Central memory CD8-positive, alpha-beta T cell (primary cell): ENCODE measurements at places on chromosomes 4 and X.

- DNase-seq, result no peak
Measured at GRCh38 chr4:152996111-152996571, 60.0 kb downstream of the FHDC1 start.

GRCh38 chrX:45266456-45266855 lies 65.8 kb upstream of the DIPK2B start:
- DNase-seq, result no peak

DNA sequence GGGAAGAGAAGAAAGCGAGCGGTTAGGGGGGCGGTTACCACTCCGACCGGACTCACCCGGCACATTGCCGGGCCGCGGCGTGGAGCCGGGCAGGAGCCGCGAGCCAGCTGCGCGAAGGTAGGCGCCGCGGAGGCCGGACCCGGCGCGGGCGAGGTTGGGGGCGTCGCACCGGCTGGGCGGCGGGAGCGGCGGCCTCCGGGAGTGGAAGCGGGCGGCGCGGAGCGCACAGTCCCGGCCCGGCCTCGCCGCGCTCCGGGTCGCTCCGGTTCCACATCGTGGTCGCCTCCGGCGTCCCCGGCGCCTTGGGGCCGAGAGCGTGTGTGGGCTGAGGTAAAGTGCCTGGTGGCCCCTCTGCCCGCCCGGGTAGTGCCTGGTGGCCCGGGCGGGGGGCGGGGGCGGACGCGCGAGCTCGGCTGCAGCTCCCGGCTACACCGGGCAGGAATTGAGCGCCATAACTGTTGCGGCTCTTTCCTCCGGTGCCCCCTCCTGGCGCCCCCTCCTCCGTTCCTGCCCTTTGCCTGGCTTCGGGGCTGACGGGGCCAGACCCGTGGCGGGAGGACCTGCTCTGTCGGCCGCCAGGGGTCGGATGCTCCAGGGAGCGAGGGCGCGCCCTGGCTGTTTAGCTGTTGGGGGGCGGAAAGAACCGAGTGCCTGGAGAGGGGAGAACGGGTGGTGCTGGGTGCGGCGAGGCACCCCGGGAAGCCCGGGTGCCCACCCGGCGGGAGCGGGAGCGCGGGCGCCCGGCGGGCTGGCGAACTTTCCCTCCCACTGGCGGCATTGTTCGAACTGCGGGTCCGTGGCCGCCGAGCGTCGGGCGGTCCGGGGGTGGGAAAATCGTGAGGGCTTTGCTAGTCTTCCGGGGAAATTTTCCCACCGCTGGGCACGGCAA lies 626 bp downstream of the JADE3 start:
- DNase-seq, result no peak

GRCh38 chr4:122212880-122213279 lies 60.7 kb downstream of the BLTP1 start:
- DNase-seq, result no peak

- DNase-seq, result no peak
Measured at GRCh38 chr4:14076776-14077175, 449.3 kb upstream of the BOD1L1 start.

DNA sequence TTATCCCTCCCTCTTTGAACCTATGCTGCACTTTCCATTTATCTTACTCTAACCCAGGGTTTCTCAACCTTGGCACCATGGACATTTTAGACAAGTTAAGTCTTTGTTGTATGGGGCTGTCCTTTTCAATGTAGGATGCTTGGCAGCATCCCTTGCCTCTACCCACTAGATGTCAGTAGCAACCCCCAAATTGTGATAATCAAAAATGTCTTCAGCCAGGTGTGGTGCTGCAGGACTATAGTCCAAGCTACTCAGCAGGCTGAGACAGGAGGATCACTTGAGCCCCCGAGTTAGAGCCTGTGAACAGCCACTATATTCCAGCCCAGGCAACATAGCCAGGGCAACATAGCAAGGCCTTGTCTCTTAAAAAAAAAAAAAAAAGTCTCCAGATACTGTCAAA lies 7.0 kb downstream of the LRCH2 start:
- no peak for DNase-seq

DNA sequence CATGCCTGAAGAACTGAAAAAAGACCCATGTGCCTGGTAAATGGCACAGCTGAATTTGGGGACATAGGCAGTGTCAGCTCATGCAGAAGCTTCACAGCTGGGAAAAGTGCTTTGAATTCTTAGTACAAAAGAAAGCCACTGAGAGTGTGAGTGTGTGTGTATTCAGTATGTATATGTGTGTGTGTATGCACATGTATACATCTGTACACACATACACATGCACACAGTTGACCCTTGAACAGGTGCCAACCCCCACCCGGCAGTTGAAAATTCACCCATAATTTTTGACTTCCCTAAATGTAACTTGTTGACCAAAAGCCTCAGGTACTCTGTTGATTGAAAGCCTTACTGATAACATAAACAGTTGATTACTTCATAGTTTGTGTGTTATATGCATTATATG lies 49.5 kb upstream of the ENPP6 start:
- DNase-seq, result no peak

GRCh38 chrX:111498538-111499103 lies 12.8 kb upstream of the SERTM2 start:
- no peak for DNase-seq

- DNase-seq, result no peak
Measured at GRCh38 chrX:153446950-153447580, 1.2 kb upstream of the TREX2 start.

GRCh38 chrX:20789103-20789502 lies 522.4 kb upstream of the RPS6KA3 start:
- no peak for DNase-seq

GRCh38 chr4:139670775-139671174 lies 5.2 kb downstream of the MGST2 start:
- DNase-seq, result no peak

- DNase-seq, result peak; percentile 76
Measured at GRCh38 chr4:39527296-39528060, at the start of gene UGDH. UGDH (minus strand) TSS chr4:39527439; CDS start chr4:39521512, 5,927 bp downstream.

GRCh38 chrX:18441780-18442367 lies 16.5 kb downstream of the CDKL5 start:
- DNase-seq, result no peak

DNA sequence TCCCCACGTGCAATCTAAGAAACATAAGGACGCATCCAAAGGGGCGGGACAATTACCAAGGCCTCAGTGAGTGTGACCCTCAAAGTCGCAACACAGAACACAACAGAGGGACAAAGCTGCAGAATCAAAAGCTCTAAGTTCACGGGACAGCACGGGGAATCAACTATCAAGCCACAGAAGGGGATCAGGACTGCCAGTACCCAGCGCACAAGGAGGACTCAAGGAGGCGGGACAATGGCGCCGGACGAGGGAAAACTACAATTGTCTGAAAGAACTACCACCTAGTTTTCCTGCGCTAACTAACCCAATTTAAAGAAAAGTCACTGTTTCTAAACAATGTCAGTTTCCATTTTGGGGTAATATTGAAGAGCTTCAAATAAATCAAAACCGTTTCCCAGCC lies 1.3 kb downstream of the FAM53A start:
- DNase-seq, result no peak

DNA sequence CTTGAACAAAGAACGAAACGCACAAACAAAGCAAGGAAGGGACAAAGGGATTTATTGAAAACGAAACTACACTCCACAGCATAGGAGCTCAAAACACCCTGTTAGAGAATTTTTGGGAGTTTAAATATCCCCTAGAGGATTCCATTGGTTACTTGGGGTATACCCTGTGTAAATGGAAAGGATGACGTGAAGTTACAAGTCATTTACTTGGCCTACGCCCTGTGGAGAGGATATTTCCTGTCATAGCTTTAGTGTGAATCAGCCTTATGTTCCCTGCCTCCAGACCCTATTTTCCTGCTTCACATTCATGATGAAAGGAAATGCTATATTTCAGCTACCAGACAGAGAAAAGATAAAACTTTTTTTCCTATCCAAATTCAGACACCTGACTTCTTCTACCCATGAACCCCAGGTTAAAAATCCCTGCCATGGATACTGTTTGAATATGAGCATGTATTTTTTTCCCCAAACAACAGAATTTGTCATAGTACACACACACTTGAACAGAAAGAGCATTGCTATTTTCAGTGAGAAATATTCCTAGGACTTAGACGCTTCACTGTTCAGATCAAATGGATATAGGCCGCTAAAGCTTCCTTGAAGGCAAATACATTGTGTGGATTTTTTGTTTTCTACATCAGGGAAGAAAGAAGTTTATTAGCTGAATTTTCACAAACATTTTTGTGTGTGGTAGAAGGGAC lies 20.4 kb downstream of the PIN4 start:
- DNase-seq, result no peak

- no peak for DNase-seq
Measured at GRCh38 chr4:146211440-146211839, 2.9 kb upstream of the REELD1 start.

DNA sequence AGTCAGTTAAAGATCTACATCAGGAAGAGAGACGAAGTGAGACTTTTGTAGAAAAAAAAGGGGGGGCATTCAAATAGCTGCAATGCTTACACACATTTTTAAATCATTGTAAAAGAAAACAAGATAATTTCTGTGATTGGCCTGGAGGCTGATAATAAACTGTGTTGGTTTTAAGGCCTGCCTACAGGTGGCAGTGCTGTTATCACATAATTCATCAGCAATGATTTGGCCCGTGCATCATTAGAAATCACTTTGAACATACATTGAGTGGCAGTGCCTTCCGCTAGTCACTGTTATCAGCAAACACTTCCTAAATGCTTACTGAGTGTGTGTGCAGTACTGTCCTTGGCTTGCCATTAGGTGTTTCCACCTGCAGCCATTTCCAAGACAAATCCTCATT lies 831.9 kb downstream of the TRIML1 start:
- DNase-seq, result no peak

DNA sequence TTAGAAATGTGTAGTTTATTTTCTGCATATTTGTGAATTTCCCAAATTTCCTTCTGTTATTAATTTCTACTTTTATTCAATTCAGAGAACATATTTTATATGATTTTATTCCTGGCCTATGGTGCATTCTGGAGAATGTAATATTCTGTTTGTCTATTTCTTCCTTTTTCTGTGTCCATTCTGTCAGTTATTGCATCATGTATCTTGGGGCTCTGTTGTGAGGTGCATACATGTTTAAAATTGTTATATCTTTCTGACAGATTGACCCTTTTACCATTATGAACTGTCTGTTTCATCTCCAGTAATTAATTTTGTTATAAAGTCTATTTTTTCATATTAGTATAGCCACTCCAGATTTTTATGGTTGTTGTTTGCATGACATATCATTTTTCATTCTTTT lies 96.9 kb upstream of the CITED1 start:
- no peak for DNase-seq

GRCh38 chr4:29259556-29259955 lies 1460.6 kb upstream of the PCDH7 start:
- DNase-seq, result no peak

GRCh38 chrX:102659790-102660757 lies 8.8 kb downstream of the GPRASP1 start:
- DNase-seq, result peak; percentile 58

- DNase-seq, result no peak
Measured at GRCh38 chr4:133711817-133712216, 489.8 kb downstream of the PABPC4L start.

- no peak for DNase-seq
Measured at GRCh38 chr4:6834867-6835266, 52.3 kb downstream of the KIAA0232 start.

- no peak for DNase-seq
Measured at GRCh38 chrX:13265111-13265510, 54.7 kb downstream of the ATXN3L start.

DNA sequence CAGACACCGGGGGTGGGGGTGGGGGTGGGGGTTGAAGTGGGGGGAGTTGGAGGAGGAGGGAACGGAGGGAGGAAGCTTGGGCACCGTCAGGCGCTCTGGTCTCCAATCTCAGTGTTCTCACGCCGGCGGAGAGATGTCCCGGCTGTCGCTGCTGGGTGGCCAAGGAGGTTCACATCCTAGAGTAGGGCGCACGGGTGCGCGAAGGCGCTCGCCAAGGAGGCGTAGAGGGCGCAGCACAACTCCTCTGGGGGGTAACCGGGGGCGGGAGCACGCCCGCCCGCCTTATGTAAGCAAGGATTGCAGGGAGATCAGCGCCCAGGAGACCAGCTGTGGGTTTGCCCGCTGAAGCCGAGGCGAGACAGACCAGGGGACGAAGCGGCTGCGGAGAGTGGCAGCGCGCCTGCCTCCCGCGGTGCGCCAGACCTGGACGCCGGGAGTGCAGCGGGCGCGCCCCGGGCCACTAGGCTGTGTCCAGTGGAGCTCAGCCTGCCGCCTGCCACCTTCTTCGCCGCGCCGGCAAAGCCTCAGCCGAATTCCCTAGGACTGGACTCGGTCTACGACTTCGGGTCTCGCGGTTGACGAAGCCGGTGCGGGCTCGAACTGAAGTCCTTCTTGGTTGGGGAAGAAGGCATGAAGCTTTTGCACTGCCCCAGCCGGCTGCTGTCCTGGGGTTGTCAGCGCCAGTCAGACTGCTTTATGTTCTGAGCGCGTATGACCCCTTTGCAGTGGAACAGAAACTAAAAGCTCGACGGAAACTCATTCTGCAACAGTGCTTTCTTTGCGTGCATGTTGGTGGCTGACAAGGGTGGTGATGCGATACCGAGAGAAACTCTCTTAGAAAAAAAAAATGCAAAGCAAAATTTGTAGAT lies 707 bp upstream of the UNC5C start:
- DNase-seq, result no peak

DNA sequence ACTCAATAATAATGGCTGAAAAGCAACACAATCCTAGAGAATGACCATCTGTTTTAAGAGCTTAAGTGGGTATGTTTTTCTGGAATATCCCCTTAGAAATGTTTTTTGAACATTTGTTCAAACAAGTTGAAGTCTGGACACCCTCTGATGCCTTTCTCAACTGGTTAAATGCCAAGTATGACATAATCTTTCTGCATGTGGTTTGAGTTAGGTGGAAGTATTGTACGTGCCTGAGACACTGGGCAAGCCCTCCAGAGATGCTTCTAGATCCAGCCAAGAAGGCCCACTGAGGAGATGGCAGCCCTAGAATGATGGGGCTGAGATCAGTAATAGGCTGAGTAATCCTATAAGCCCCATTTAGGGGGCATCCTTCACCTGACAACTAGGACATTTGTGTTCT lies 493.1 kb downstream of the MAGEE1 start:
- DNase-seq, result no peak

GRCh38 chr4:95550115-95550987 lies 1.6 kb upstream of the UNC5C start:
- DNase-seq, result no peak

DNA sequence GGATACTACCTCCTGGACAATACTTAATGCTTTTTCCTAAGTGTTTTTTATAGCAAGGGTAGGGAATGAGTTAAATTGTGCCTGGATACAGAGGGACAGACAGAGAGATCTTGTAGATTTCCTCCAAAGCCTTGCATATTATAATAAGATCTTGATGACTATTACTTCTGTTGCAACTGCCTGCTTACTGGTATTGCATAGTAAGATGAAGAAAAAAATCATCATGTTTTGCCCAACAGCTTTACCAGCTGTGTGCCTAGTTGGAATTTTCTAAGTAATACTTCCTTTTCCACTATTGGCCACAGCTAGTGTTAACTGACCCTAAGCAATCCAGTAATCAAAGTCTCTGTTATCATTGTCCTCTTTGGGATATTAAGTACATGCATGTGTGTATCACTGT lies 139.0 kb downstream of the DCK start:
- no peak for DNase-seq

GRCh38 chr4:13325744-13326143 lies 158.4 kb downstream of the RAB28 start:
- no peak for DNase-seq

GRCh38 chrX:12058087-12058486 lies 80.2 kb upstream of the FRMPD4 start:
- DNase-seq, result no peak
